ENCODE measurements at places on chromosomes 11 and 22.

DNA sequence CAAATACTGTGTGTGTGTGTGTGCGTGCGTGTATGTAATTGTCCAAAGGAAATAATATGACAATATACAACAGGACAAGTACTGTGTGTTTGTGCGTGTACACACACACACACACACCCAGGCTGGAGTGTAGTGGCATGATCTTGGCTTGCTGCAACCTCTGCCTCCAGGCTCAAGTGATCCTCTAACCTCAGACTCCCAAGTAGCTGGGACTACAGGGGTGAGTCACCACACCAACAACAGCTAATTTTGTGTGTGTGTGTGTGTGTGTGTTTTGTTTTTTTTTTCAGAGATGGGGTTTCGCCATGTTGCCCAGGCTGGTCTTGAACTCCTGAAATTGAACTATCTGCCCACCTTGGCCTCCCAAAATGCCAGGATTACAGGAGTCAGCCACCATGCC is 61.5 kb downstream of the NUP98 start:
- DNase-seq = no peak

DNA sequence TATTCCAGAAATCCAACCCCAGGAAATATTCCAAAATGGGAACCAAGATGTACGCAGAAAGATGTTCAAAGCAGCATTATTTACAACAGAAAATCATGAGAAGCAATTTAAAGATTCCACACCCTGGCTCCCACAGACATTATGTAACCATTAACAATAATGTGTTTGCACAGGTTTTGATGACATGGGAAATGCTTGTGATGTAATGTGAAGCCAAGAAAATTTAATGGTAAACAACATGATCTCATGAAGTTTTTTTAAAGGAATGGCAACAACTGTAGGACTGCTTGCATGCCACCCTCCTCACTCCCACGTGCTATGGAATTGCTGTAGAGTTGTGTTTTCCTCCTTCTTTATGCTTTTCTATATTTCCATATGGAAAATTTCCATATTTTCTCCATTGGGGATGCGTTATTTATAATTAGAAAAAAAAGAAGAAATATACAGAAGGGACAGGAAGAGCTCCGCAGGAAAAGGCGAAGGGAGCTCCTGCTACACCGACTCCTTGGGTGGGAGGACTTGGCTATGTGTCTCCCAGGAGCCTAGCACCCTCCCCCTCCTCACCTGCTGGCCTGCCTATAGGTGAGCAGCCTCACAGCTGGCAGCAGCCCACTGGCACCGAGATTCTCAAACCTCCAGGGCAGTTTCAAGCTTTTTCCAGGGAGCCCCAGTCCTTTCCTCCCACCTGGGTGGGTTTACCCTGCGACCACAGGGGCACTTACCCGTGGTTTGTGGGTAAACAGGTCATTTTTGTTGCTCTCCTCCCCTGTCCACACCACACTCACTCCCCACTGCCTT is 20.9 kb downstream of the LRFN4 start:
- peak; percentile 11 for DNase-seq

GRCh38 chr22:28955817-28956216 is 72.4 kb downstream of the ZNRF3 start:
- DNase-seq = no peak

GRCh38 chr22:21766691-21767462 is 31.3 kb upstream of the YPEL1 start:
- DNase-seq = no peak

GRCh38 chr22:19785461-19786263 is 25.1 kb downstream of the TBX1 start:
- DNase-seq = no peak

DNA sequence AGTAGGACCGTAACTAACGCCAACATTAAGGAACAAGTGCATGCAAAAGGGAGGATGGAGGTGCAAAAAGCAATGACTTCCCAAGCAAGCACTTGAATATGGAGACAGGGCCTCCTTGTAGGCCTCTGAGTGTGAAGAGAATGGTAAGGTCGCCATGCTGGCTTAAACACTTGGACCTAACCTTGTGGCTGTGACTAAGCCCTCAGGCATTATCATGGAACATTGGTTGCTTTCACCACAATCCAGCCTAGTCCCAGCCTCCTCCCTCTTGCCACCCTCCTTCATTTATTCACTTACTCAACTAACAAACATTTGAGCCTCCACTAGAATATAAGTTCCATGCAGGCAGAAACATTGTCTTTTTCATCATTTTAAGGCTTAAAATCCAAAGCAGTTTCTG is 11.9 kb upstream of the SYTL2 start:
- no peak for DNase-seq

GRCh38 chr22:32686354-32686753 is 115.2 kb upstream of the TIMP3 start:
- no peak for DNase-seq

DNA sequence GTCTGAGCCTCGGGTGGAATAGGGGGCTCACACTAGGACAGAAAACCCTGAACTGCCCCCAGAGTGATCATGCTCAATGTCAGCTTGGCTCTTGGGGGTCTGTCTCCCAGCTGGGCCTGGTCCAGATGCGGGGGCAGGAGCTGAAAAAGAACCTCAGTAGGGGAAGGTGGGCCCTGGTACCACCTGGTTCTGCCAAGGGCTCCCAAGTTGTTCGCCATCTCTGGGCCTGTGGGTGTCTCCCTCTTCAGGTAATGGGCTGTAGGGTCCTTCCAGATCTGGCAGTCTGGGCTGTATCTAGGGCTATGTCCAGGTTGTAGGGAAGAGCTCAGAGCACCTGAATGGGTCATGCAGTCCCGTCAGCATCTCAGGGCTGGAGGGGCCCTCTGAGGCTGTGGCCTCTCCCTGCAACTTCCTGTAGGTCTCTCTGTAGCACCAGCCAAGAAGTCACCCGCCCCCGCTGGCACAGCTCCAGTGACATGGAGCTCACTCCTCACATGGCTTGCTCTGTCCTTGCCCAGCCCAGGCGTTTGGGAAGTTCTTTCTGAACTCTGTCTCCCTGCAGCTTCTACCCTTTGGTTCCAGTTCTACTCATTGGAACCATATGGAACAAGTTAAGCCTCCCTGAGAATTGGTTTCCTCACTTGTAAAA is 33.0 kb upstream of the SOX10 start:
- DNase-seq = peak; percentile 44

GRCh38 chr11:49208006-49208721 is at the start of gene FOLH1:
Gene FOLH1, minus strand, starts transcription at chr11:49208602. Its CDS starts 193 bp downstream, at chr11:49208409.
- DNase-seq = peak; percentile 2

DNA sequence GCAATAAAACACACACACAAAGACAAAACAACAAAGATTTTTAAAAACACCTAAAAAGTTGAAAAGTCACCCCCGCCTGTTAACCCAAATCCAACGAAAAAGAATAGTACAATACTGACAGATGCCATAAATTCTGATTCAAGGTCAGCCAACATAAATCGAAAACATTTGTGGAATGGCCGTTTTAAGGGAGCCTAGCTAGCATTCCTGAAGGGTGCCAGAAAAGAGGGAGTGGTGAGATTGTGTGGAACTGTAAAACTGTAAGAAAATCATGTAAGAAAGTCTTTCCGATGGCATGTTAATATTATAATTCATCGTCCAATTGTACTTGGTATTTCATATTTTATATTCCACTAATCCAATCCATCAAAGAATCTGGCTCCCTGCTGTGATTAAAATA is 75.1 kb downstream of the RAB38 start:
- no peak for DNase-seq

DNA sequence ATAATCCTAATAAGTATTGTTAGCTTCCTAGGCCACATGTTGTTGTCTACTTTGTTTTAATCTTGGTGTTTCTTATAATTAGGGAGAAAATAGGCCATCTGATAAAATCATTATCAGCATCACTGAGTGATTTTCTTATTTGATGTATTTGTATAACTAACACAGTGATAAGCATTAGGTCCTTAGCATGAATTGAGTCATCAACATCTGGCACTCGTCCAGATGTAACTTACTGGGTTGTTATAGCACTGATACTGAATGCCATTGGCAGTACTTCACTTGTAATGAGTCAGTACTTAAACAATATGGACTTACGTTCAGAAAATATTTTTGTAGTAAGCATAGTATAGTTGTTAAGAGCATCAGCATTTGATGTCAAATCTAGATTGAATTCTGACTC is 16.2 kb downstream of the API5 start:
- DNase-seq = peak; percentile 5

- DNase-seq = no peak
Measured at GRCh38 chr11:74951226-74951625, 2.2 kb downstream of the SPCS2 start.

- DNase-seq = no peak
Measured at GRCh38 chr11:116037861-116038260, 533.6 kb upstream of the CADM1 start.

DNA sequence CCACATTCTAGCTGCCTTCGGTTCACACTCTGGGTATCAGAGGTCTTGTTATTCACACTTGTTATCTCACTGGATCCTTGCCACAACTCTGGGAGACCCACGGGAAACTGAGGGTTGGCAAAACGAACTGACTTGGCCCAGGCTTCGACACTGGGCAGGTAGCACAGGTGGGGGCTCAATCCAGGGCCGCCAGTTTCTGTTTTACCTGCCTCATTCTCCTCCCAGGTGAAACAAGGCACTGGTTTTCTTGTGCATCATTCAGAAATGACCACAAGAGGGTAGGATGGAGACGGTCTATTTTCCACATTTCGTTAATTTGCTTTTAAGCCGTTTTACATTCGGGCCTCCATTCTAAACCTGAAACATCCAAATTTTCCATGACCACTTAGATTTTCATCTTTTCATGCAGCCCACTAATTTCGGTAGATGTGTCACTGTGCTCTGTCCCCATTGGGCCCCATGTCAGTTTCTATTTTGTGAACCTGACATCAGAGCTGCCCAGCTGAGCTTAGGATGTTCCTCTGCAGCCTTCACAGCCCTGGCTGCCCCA is 108.1 kb downstream of the KIAA1671 start:
- no peak for DNase-seq

DNA sequence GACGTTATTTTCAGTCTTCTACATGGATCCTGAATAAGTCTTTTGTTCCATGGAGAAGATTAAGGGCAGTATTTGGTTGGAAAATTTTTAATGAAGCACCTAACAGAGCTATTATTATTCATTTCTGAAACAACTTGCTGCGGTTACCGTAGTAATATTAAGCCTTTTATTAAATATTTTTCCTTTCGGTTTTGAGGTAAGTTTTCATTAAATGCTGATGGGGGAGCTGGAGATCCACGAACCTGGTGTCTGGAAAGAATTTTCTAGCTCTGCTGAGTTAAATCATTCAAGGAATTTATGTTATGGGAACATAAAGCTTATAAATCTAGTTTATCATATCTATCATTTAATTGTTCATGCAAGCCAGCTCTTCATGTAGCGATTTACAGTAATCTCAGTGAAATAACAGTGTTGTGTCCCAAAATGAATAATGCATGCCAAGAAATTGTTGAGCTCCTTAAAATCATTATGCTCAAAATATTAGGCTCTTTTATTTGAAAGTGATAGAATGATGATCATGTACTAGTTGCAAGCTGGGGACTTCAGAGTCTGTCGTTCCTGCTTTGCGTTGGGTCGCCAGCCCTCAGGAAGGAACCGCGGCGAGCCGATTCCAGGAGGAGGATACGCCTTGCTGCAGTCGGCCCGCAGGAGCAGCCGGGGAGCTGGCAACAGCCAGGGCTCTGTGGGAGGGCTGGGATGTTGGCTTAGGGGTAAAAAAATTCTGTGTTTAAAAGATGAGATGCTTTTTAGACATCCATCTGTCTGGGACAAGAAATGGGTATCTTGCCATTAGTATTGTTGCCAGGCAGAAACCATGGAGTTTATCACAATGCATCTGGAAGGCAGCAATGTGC is 83.1 kb downstream of the TBC1D22A start:
- DNase-seq = no peak

DNA sequence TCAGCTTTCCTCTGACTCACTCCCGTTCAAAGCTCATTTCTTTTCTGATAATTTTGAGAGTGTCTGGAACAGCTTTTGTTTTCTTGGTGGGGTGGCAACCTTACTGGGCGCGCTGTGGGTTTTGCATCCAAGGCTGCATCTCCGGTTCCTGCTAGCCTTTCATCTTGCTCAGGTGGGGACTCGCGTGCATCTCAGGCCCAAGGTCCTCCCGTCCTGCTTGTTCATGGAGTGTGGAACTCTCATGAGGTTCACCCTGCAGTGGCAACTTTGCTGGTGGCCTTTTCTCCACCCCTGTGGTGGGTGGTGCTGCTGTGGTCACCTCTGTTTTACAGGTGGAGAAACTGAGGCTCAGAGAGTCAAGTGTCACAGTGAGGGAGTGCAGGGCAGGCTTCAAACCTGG is 25.6 kb downstream of the MCM5 start:
- no peak for DNase-seq

GRCh38 chr22:20610757-20611156 is 103.3 kb downstream of the MED15 start:
- DNase-seq = no peak

DNA sequence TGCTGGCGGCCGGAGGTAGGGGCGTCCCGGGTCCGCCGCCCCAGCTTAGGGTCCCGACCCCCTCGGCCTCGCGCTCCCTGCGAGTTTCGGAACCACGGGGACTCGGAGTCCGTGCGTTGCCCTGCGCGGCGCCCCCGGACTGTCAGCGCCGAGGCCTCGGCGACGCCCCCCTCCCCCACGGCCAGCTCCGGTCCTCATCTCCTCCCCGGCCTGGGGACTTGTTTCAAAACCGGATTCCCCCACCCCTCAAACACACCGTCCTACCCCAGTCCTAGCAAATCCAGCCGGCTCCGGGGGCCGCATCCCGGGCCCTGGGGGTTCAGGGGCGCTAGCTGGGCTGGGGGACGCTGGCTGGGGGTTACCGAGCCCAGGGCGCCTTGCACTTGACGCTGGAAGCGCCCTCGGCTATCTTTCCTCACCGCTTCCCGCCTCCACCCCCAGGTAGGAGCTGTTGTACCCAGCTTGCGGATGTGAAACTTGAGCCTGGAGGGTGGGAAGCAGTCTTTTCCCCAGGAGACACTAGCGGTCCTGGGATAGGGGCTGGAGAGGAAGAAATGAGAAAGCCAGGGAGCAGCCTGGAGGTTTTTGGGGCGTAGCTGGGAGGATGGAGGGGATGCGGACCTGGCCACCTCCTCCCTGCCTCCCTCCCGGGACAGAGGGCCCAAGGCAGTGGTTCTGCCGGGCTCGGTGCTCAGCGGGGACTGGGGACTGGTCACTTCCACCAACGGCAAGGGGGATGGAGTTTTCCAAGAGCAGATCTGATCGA is 550 bp downstream of the FBLN1 start:
- no peak for DNase-seq

- DNase-seq = no peak
Measured at GRCh38 chr11:70429724-70430521, 31.6 kb downstream of the CTTN start.

- DNase-seq = no peak
Measured at GRCh38 chr11:116579857-116580727, 192.7 kb downstream of the BUD13 start.
